ENCODE measurements at places on chromosomes 2 and 18.

- no peak for DNase-seq
These were observed 149.2 kb downstream of the ARHGAP28 start for GRCh38 chr18:6878556-6879297.

GRCh38 chr18:32930695-32931301, 158.0 kb upstream of the KLHL14 start:
- peak; percentile 12 for DNase-seq

GRCh38 chr2:169073211-169073962, 4.0 kb downstream of the DHRS9 start:
- DNase-seq, result no peak

DNA sequence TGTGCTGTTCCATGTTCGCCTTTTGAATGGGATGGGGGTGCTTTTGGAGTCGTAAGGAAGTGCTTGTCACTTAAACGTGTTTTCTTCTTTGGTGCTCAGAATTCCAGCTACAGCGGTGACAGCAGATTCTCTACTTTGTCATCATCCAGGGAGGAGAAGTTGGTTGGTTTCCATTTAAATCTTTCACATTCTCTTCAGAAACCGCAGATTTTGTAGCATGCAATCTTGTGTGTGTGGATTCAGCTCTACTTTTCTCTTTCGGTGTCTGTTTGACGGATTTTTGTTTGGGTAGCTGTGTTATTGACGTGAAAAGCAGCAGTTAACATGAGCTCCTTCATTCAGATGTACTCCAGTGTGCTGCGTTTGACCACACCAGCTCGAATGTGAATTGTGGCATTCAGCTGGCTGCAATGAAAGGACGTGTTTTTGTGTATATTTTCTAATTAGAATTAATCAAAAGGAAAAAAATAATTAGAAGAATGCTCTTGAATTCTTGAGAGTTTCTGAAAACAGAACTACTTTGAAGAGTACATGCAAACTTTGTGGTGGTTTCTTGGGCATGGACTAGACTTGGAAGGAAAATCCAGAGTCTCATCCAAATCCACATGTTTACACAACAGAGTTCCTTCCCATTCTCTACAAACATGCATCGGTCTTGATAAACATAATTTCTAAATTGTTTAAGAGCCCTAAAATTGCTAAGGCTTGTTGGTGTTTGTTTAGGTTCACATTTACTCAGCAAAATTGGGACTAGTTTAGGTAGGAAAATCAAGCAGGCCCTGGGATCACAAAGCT, 68.7 kb upstream of the RBM44 start:
- no peak for DNase-seq

DNA sequence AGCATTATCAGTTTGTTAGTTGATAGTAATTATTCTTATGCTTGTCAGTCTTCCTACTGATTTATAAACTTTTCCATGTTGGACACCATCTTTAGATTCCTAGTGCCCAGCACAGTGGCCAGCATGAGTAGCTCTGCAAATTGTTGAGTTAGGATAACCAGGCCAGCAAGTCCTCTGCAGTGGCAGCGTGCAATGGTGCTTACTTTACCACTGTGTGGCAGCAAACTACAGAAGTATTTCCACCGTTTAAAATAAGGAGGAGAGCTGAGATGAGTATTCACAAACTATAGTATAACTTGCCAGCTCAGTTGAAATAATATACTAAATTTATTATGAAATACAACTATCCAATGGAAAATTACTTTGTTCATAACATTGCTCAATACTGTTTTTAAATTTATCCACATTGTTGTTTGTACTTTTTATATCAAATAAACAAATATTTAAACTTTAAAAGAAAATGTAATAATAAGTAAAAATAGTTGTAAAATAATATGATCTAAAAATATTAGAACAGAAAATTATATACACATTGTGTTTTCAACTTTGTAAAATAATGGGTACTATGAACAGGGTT, 9.3 kb upstream of the THADA start:
- no peak for DNase-seq

DNA sequence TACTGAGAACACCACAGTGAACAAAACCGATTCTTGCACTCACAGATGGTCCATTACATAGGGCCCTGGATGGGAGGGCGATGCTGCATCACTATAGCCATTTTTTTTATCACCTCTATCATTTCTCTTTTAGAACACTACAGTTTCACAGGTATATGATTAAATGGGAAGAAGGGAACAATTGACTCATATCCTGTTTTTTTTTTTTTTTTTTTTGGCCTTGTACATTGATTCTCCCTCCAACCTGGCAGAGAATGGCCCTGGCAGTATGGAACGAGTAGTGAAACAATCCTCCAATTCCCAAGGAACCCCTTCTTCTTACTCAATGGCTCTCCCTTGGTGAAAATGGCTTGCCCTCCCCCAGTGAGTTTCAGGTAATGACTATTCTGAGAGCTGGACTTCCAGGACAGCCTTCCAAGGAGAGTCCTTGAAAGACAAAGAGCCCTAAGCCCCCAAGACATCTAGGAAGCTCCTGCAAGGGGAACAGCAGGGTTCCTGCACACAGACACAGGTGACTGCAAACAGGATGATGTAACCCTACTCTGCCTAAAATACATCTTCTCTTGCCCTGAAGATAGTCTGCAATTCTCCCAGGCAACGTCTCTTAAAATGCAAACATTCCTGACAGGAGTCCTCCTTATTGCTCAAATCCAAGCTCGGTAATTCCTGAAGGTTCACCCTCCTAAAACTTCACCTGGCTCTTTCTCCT, 405.4 kb downstream of the SETBP1 start:
- no peak for DNase-seq

DNA sequence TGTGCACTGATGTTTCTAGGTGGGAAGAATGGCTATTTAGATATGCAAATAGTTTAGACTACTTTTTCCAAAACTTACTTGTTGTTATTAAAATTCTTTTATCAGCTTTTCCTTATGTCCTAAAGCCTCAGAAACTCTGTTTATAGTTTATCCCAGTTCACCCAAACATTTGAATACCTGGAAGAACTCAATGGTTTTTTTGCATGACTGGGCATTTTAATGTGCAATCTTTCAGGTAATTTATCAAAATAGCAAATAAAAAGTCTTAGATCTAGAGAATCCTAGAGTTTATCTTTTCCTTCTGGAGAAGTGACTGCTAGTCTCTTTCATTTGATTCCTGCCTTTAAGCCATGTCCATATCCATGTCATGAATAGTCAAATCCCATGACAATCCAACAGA, 9.6 kb upstream of the ADAM23 start:
- no peak for DNase-seq
